IMR-90 (cell line): ENCODE measurements at places on chromosomes 12 and 14. TPM values are rescaled to one million over a fixed set of nuclear protein-coding genes. Genes with fewer than 3 reads are reported as not detected.

- no peak for DNase-seq
Observed at GRCh38 chr12:48160807-48161206, 3.5 kb upstream of the ASB8 start.

BATF gene
- not detected in 2 replicates for polyA plus RNA-seq

ANKS1B gene
- polyA plus RNA-seq: 0.17 TPM in 1 of 2 replicates, not detected in the other

DNA sequence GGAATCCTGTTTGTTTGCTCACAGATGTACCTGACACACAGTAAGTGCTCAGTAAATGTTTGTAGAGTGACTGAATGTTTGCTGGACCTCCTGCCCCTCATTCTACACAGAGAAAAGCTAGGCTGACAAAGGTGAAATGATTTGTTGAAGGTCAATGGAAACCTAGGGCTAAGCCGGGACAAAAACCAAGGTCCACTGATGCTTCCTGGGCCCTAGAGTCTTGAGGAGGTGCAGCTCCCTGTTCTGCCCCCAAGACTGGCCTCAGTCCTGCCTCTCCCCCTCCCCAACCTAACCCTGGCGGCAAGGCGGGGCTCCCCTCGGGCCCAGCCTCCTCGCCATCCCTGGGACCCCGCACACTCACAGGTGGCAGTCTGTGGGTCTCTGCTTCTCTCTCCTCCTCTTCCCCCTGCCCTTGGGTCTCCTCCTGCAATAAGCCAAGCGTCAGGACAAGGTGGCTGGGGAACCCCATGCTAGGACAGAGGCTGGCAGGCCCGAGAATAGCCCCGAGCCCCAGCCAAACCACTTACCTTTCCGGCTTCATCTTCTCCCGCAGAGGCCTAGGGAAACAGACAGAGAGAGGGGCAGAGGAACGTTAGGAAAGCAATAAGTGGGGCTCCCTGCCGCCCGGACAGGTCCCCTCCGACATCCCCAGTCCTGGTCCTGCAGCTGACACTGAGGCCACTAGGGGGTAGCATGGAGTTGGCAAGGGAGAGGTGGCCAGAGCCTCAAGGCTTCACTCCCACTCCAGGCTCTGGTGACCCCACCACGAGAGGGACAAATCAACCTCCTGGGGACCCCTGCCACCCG, 9.3 kb downstream of the PGF start:
- DNase-seq: peak; percentile 59

- peak; percentile 42 for DNase-seq
Observed at GRCh38 chr14:64760146-64760755, 56.0 kb downstream of the PLEKHG3 start.
